ENCODE measurements at places on chromosomes 2 and 18. TPM values are rescaled to one million over a fixed set of nuclear protein-coding genes. Genes with fewer than 3 reads are reported as not detected.

COX7A2L gene
- 153 TPM for polyA plus RNA-seq

DNA sequence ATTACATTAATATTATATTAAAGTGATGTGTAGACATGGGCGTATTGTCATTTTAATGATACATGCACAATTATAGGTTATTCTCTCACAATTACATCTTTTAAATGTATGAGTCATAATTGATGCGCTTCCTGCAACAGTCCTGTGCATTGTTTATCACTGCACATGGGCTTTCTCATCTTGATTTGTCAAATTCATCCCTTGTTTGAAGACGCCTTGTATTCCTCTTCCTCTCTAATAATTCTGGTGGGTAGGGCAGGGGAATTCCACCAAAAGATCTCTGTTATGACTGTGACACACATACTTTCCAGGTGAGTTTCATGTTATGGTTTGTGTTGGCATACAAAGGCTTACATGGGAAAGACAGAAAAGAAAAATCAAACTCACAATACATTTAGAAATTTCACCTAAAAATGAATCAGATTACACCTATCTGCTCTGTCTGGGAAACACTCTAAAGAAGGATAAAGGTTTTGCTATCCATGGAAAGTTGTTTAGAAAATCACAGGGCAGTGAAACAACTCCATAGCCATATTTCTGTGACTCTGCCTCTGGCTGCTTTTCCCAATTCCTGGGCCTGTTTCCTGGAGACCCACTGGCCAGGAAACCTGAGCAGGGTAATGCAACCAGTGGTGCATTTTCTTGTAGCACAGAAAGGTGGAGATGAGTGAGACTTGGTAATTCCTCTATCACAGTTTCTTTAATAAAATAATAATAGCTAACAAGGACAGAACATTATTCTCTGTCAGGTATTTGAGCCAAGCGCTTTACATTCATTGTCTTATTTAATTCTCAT is 13.2 kb downstream of the SLC9A2 start:
- no peak for DNase-seq

GRCh38 chr18:21453511-21453901 is 147.0 kb downstream of the ESCO1 start:
- DNase-seq = no peak

DNA sequence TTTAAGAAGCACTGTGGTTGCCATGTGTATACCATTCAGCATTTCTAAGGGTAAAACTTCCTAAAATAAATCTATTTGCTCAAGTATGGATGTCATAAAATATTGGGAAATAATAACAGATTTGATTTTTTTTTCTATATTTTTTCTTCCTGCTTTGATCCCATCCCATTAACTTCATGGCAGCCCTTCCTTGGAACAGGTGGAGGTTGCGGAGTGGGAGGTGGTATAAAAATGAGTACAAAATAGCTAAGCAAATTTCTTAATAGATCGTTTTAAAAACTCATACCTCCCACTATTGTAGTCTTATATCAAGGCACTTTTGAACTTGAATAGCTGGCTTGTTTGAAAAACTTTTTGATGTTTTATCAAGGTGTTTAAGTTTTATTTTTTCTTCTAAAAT is 152.1 kb upstream of the KYNU start:
- no peak for DNase-seq

GRCh38 chr2:182300608-182301007 is 126.2 kb downstream of the PDE1A start:
- no peak for DNase-seq

- DNase-seq = no peak
These were observed 801.8 kb downstream of the CCDC85A start for GRCh38 chr2:56985609-56986008.

GRCh38 chr2:85750587-85751575 is 2.9 kb upstream of the ATOH8 start:
- DNase-seq = no peak

IL37 gene
- not detected for polyA plus RNA-seq

DNA sequence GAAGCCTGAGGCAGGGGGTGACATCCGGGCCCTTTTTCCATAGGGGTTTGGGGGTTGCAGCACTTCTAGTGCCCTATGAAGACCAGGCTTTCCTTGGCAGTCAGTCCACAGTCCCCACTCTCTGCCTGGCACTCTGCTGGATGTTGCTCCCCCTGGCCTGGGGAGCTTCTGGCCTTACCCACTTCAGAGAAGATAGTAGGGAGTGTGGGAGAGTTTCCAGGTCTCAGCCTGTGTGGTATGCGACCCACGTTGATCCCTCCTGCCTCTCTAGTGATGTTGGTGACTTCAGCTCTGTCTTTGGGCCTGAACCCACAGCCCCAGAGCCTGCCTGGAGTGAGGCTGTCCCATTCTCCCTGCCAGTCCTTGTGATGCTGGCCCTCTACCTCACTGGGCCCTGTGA is 105.6 kb downstream of the STPG4 start:
- DNase-seq = no peak

CXCR2 gene
- polyA plus RNA-seq = not detected

DNA sequence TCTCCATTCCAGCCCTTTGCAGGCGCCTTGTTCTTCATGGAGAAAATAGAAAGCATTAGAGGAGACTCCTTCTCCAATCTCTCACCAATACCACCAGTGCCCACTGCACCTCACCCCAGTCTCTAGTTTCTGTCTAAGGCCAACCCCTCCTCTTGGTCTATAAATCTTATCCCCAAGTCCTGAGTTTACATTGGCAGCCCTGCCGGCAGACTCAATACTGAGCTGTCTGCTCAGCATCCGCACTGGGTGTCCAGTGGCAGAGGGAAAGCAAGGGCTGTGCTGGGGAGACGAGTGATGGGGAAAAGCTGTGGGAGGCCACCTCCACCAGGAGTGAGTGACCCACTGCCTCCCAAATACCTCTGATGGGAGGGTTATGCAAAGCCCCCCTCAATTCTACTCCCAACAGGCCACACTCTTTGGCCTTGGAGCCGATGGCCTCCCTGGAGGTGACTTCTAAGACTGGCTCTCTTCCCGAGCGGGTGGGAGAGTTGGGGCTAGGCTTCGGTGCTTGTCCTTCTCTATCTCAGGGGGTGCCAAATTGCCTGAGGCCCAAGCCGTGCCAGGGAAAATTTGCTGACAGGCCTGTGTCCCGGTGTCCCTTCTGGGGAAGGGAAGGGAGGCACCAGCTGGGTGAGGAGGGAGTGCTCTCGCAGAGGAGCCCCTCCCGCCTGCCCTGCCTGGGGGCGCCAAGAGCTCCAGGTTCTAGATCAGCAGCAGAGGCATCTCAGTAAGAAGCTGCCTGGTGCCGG is 165.2 kb upstream of the MSH6 start:
- no peak for DNase-seq

FABP1 gene
- not detected for polyA plus RNA-seq

- DNase-seq = no peak
These were observed 75.5 kb downstream of the ASB1 start for GRCh38 chr2:238502088-238502810.

- no peak for DNase-seq
These were observed 124.8 kb upstream of the NYAP2 start for GRCh38 chr2:225274751-225275150.

HOXD13 gene
- polyA plus RNA-seq = 0.43 TPM

GRCh38 chr2:122378521-122378920 is 623.1 kb downstream of the TSN start:
- DNase-seq = no peak

GRCh38 chr18:50401888-50402287 is 27.0 kb downstream of the SKA1 start:
- DNase-seq = no peak

TTN gene
- not detected for polyA plus RNA-seq

GRCh38 chr2:225532096-225532495 is 132.6 kb downstream of the NYAP2 start:
- DNase-seq = no peak

KIF5C gene
- polyA plus RNA-seq = 0.17 TPM

C2orf66 gene
- polyA plus RNA-seq = 0.23 TPM

RAD51AP2 gene
- not detected for polyA plus RNA-seq

- DNase-seq = no peak
These were observed 180.7 kb downstream of the BABAM2 start for GRCh38 chr2:28071221-28071620.

GRCh38 chr18:3340682-3341097 is 78.8 kb downstream of the MYL12B start:
- DNase-seq = no peak

CD226 gene
- 0.53 TPM for polyA plus RNA-seq

DNA sequence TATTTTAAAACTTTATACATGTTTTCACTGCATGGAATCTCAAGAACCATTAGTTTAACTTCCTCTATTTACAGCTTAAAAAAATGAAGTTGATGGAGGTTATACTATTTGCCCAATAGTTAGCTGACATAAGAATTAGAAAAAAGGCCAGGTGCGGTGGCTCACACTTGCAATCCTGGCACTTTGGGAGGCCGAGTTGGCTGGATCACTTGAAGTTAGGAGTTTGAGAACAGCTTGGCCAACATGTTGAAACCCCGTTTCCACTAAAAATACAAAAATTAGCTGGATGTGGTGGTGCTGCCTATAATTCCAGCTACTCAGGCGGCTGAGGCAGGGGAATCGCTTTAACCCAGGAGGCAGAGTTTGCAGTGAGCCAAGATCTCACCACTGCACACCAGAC is 125.1 kb upstream of the CDH19 start:
- no peak for DNase-seq

GRCh38 chr2:238761868-238762267 is 86.0 kb upstream of the TWIST2 start:
- DNase-seq = no peak

NEURL3 gene
- not detected for polyA plus RNA-seq

DNA sequence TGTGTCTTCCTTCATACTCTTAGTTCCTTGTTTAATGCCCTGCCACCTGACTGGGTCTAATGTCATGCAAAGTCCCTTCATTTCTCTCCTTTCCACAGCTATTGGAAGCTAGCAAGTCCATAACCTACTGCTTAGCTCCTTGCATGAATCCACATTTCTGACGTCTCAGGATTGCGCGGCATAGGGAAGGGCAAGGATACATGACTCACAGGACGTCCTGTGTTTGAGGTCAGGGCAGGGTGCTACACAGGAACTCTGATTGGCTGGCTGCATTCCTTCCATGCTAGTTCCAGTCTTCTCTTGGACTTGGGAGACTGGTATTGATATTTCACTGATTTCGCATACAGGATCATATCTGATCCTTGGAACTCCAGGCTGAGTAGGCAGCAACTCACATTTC is 137.9 kb downstream of the CDH2 start:
- DNase-seq = no peak

DNA sequence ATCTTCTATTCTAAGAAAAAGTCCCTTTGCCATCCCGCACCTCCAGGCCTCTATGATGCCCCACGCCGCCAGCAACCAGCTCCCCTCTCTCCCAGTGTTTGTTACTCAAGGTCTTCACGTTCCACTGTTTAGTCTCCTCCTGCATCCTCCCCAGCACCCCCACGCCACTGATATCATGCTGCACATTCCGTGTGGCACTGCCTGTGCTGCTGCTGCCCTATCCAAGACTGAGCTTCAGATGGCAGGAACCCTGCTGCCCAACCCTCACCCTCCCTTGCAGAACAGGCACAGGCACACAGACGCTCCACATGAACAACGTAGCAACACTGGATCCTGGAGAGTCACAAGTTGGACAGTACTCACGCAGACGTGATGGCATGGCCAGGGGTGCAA is 35.3 kb downstream of the MYO5B start:
- DNase-seq = no peak

GAREM1 gene
- 0.48 TPM for polyA plus RNA-seq

- DNase-seq = no peak
These were observed 25.5 kb downstream of the WDPCP start for GRCh38 chr2:63562751-63563150.

CTIF gene
- 105 TPM for polyA plus RNA-seq

CD8B gene
- polyA plus RNA-seq = not detected

NXPH2 gene
- polyA plus RNA-seq = not detected

- no peak for DNase-seq
These were observed 68.3 kb downstream of the BABAM2 start for GRCh38 chr2:27958711-27959378.

DNA sequence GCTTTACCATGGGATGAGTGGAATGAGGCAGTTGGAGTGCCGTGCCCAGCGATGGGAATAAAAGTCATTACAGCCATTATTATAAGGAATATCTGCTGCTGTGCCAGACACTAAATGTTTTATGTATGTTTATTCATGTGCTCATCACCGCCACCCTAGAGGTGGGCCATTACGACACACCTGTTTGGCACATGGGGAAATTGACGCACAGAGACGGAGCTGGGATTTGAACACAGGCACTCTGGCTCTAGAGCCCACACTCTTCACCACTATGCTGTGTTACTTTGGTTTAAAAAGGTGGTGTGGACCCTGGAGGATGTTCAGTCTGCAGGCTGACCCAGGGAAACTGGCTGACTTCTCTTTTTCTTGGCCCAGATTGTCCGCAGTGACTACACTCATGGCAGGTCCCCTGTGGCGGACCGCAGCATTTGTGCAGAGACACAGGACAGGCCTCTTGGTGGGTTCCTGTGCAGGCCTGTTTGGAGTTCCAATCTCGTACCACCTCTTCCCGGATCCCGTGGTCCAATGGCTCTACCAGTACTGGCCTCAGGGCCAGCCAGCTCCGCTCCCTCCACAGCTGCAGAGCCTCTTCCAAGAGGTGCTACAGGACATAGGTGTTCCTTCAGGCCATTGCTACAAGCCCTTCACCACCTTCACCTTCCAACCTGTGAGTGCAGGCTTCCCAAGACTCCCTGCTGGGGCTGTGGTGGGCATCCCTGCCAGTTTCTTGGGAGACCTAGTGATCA is 1.6 kb downstream of the TMEM177 start:
- DNase-seq = no peak

- no peak for DNase-seq
These were observed 10.4 kb downstream of the SERPINB12 start for GRCh38 chr18:63552581-63552980.

IL18R1 gene
- not detected for polyA plus RNA-seq

GRCh38 chr18:54360406-54360805 is 2.7 kb downstream of the C18orf54 start:
- DNase-seq = no peak

GRCh38 chr2:177741866-177742265 is 330.7 kb downstream of the PDE11A start:
- no peak for DNase-seq

- DNase-seq = no peak
These were observed 2.7 kb downstream of the CCDC88A start for GRCh38 chr2:55416786-55417568.

- DNase-seq = no peak
These were observed 27.7 kb upstream of the SMCHD1 start for GRCh38 chr18:2627821-2628276.

GRCh38 chr18:35171315-35171987 is 69.4 kb upstream of the ZNF397 start:
- no peak for DNase-seq

Data from BJ (cell line).